ENCODE measurements at places on chromosomes 7 and 10.

GRCh38 chr7:21071561-21072501 is 285.1 kb upstream of the SP8 start:
- no peak for DNase-seq

GRCh38 chr10:1293636-1294435 is 237.7 kb downstream of the WDR37 start:
- no peak for DNase-seq

DNA sequence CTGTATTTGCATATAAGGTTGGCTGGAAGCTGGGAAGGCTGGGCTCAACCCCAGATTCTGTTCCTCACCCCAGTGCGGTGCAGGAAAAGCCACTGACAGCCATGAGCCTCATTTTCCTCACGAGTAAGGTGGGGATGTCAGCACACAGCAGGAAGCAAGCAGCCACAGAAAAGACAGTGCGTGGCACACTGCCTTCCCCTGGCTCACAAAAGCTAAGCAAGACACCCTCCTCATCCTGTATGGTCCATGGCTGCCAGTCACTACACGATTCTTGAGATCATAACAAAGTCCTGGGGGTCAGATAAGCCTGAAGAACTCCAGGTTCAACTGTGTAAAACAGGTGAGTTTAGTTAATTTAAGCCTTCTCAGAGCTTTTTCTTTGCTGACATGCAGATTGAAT is 28.9 kb upstream of the DDC start:
- no peak for DNase-seq

DNA sequence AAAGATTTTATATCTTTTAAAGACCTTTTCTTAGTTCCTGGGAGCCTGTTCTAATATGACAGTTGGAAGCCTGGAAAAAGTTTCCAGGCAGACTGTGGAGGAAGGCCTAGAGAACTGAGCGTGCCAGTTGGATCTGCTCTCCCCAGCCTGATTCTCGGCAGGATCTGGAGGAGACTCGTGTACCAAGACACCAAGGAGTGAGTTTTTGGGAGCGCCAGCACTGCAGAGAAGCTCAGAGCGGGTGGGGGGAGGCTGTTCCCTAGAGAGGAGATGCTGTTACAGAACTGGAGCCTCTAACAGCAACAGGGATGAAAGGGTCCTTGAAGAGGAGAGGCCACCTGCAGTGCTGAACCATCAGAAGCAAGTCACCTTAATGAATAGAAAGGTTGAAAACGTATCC is 52.9 kb downstream of the LYZL2 start:
- DNase-seq = no peak

- DNase-seq = no peak
These were observed 83.4 kb downstream of the NEURL1 start for GRCh38 chr10:103576862-103577261.

GRCh38 chr7:56083150-56083785 is 9.5 kb downstream of the PHKG1 start:
- DNase-seq = no peak

GRCh38 chr10:108850138-108850854 is 1073.0 kb downstream of the XPNPEP1 start:
- DNase-seq = no peak

DNA sequence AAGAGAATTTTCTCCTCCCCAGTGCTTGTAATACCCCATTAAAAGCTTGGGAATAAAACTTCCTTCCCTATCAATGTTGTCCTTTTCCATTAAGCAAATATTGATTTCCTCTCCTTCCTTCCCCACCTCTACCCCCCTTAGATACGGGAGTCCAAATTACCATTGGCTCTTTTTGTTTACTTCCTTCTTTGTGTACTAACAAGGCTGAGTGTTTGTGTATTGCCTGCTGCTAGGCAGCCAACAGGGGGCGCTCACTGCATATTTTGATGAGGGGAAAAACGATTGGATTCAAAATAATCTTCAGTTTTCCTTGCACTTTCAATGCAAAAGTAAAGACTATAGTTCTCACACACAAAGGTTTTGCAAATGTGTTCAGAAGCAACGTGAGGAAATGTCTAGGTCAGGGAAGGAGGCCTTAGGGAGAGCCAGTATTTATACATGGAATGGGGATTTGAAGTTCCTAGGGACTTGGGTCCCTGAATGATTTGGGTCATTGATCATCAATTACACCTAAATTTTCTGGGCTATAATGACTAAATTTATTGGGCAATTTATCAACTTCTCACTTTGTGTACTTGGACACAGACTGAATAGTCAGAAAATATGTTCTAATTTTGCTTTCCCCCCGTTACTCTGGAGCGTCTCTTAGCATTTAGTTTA is 23.6 kb upstream of the VPS41 start:
- peak; percentile 27 for DNase-seq

DNA sequence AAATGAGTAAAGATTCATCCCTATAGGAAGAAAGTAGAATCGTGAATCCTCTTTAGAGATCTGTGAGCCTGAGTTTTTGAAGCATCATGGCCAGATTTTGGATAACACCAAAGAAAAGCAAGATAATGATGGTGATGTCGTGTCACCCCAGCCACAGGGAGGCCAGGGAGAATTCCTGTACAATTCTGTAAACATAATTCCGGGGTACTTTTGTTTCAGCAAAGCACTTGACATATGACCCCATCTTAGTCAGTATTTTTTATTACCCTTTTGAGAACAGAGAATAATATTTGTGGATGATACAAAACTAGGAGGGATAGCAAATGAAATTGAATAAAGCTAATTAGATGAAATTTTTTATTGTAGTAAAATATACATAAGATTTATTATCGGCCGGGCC is 33.8 kb downstream of the NACAD start:
- DNase-seq = no peak

DNA sequence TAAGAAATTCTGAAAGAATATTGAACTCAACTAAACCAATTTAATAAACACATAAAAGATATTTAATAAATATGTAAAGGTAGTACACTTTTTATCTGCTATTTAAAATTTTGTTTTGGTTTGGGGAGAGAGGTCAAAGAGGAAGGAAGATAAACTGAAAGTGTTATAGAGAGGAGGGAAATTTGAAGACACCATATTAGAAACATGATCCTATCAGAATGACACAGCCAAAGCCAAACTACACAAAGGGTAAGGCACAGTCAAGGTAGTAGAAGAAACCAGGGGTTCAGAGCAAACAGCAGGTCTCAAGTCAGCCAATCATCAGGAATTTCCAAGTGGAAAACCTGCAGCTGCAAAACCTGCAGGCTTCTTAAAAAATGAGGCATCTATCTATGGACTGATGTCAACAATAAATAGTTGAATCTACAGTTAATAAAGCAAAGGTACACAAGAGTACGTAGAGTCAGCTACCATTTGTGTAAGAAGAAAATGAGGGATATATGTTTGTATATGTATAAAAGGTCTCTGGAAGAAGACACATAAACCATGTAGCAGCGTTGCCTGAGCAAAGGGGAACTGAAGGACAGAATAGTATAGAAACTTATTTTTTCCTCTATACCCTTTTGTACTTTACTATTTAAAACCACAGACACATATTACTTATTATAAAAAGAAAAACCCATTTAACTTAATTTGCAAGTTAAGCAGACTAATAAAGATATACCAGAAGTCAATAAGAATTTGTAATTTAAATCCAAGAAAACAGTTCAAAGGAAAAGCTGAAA is 10.0 kb downstream of the ZNF800 start:
- DNase-seq = no peak

- DNase-seq = no peak
These were observed 36.0 kb upstream of the NRG3 start for GRCh38 chr10:81838950-81839349.

DNA sequence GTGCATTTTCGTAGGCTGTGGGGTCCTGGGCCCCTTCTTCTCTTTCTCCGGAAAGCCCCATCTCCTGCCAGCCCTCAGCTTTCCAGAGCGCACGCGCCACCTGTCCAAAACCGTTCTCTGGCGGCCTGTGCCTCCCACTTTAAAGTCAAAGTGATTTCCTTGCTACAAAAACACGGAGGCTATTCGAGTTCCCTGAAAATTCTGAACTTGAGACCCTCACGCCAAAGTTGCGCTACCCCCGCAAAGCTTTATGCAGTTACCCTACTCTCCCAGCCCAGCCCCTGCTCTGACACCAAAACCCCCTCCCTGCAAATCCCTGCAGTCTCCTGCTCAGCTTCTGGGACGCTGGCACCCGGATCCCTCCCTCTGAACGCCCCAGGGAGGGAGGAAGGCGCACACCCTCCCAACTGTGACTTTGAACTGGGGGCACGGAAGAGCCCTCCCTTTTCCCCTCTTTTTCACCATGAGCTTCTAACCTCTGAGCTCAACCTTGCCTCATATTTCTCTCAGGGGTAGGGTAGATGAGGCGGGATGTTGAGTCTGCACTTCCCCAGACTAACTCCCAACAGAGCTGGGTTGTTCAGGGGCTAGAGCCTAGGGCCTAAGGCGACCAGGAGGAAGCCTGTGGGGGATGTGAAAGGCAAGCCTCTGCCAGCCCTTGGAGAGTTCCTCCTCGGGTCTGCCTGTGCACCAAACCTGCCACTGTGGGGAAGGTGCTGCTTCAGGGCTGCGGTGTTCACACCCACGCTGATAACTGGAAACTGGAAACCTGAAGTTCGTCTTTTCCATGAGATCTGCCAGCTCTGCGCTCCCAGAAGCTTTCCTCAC is 2.7 kb upstream of the PAX4 start:
- DNase-seq = no peak

GRCh38 chr7:31023877-31024276 is 28.2 kb upstream of the ADCYAP1R1 start:
- no peak for DNase-seq

GRCh38 chr7:32257621-32258020 is 187.4 kb upstream of the PDE1C start:
- no peak for DNase-seq

DNA sequence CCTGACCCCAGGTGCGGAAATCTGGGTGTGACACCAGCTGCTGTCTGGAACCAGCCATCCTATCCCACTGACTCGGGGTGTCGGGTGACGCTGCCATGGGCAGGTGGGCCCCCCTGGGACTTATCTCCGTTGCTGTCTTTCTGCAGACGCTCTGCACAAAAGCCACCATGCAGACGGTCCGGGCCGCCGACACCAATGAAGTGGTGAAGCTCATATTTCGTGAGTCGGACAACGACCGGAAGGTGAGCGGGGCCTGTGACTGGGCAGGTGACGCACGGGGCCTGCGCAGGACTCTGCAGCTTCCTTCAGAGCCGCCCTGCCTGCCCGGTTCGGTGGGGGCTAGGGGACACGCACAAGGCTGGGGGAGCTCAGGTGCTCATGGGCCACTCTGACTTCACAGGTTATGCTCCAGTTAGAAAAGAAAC is 36.6 kb downstream of the NKX6-2 start:
- DNase-seq = no peak

DNA sequence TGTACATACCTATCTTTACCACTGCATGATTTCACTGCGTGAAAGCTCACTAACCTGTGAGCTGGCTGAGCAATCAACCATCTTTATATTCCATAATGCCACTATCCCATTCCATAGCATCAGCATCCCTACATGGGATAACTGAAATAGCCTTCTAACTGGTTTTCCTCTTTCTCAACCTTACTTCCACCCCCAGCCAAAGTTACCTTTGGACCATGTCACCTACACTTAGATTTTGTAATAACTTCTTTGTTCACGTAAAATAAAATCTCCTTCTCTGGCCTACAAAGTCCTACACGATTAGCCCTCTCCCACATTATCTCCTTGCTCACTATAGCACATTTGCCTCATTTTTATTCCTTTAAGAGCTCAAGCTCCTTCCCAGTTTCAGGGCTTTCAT is 2.5 kb downstream of the PSMA2 start:
- no peak for DNase-seq

DNA sequence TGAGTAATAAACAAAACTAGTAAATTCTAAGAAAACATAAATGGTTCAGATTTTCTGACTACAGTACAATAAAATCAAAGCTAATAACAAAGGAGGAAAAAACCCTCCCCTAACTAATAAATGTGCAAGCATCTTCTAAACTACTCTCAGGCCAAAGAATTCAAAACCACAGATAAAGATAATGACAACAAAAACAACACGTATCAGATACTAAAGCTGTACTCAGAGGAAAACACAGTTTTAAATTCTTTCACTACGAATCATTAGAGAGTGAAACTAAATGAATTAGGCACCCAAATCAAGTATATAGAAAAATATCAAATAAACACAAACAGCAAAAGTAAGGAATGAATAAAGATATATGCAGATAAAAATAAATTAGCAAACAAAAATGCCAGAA is 200.9 kb downstream of the TEX36 start:
- DNase-seq = no peak

DNA sequence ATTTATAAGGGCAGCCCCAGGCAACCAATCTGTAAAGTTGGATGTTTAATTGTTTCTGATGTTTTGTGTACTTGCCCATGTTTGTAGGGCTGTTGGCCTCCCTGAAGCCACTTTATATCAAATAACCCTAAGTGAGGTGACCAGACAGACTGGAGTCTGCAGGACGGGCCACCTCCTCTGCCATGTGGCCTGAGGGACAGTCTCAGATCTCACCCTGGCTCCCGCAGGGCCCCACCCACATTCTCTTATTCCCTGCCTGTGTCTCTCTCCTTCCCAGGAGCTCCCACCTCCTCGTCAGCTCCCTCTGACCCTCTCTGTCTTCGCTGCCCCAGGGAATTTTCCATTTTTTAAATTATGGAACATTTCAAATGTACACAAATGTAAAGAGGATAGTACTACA is 9.5 kb upstream of the C10orf71 start:
- no peak for DNase-seq

DNA sequence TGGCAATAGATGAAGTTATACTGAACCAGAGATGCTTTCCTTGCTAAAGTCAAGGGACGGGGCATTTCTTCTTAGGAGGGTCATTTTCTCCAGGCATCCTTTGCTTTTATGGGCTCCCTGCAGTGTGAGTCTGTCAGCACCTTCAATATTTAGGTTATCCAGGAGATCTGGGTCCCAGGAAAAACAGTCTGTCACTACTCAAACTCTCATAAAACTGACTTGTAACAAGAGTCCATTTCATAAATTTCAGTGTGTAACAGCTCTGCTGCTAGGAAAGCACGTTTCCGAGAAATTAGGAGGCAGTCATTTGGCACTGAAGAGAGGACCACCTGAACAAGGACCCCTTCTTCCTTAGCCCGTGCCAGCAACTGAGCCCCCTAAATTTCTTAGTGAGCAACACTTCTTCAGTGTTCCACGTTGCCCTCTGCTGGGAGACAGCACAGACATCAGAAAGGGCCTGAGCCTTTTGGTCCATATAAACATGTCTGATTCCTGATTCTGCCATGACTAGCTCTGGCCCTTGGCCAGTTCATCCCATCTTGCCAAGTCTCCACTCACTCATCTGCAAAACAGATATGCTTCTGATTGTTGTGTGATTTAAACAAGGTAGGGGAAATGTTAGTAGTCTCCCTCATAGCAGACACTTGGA is 7.2 kb downstream of the GCC1 start:
- DNase-seq = no peak

GRCh38 chr7:20596653-20597052 is 18.8 kb upstream of the ABCB5 start:
- no peak for DNase-seq

- no peak for DNase-seq
These were observed 54.5 kb downstream of the RAB18 start for GRCh38 chr10:27558612-27559020.

GRCh38 chr7:137757146-137757925 is 89.4 kb downstream of the DGKI start:
- no peak for DNase-seq

- DNase-seq = peak; percentile 49
These were observed 28.3 kb upstream of the WDFY4 start for GRCh38 chr10:48656241-48656913.
